Gastroesophageal sphincter (tissue), 4 donors: ENCODE measurements at places on chromosomes 4 and X. TPM values are rescaled to one million over a fixed set of nuclear protein-coding genes. Genes with fewer than 3 reads are reported as not detected.

The NAP1L5 gene
- total RNA-seq, result 4.0 TPM

The VAMP7 gene
- 28.4 TPM for total RNA-seq

The ADH1B gene
- 406 TPM for total RNA-seq

The GALNTL6 gene
- total RNA-seq, result not detected

The GUCY1B1 gene
- 101 TPM for total RNA-seq

The DCAF4L1 gene
- total RNA-seq, result 0.13 TPM
